ENCODE measurements at places on chromosomes 2 and 18. TPM values are rescaled to one million over a fixed set of nuclear protein-coding genes. Genes with fewer than 3 reads are reported as not detected.

ALKAL2 gene
- not detected for total RNA-seq

DNA sequence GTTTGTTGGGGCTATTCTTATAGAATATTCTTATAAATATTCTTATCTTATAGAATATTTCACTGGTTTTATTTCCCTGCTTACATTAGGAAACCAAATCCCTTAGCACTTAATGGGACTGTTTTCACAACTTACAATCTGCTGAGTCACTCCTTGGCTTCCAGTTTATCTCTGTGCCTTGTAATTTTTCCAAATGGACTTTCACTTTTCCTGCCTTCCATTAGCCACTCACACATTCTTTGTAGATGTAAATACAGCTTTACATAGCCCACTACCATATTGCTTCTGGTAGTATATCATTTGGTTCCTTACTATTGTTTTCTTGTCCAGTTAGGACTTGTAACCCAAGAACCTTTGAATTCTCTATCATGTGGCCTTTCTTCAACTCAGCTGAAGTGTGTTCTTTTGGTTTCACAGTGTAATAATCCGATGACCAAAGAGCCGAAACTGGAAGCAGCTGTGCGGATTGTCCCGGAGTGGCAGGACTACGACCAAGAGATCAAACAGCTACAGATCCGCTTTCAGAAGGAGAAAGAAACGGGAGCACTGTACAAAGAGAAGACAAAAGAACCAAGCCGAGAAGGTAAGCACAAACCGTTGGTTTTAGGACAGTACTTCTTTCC is 96.1 kb downstream of the UGGT1 start:
- DNase-seq, result no peak

GRCh38 chr2:88190808-88191721 is 20.9 kb downstream of the THNSL2 start:
- DNase-seq, result no peak

DNA sequence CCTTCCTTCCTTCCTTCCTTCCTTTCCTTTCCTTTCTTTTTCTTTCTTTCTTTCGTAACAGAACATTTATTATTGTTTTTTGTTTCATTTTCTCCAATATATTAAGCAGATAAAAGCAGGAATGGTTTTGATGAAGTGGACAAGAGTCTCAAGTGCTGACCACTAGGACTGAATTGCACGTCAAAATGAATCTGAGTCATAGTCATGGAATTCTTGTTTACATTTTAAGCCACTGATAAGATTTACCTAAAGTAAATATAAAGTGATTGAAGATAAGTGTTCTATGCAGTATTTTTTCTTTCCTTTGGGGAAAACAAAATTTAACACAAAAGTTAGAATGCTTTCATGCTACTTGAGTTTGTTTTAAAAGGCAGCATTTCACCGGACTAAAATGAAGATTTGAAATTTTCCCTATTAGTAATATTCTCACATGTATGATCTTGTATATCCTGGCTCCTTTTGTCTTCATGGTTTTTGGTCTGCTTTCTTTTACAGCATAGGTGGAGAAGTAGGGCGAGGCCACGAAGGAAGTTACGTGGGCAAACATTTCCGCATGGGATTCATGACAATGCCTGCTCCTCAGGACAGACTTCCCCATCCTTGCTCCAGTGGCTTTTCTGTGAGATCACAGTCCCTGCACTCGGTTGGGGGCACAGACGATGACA is 113.5 kb downstream of the NYAP2 start:
- no peak for DNase-seq
